Pulmonary artery endothelial cell (primary cell): ENCODE measurements at places on chromosomes 5 and 9.

DNA sequence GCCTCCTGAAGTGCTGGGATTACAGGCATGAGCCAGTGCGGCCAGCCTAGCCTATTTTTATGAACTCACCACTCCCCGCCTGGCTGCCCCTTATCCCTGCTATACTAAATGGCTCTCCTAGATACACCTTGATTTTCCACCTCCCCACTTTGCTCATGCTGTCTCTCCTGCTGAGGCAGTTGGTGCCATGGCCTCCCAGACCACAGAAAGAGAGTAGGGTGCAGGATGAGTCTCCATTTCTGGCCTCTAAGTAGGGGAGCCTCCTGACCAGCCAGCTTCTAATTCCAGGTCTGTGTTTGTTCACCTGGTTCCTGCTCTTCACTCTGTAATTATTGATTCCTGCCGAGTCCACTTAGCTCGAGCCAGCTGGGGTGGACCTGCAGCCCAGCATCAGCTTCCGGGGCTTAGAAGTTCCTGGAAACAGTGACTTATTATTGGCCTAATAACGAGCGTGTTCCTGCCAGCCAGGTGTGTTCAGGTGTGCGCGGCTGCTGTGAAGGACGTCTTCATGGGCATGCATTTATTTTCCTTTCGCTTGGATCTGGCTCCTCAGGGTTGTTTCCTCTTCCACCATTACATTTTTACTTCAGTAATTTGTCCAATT lies 34.0 kb downstream of the ZNF618 start:
- DNase-seq: no peak

DNA sequence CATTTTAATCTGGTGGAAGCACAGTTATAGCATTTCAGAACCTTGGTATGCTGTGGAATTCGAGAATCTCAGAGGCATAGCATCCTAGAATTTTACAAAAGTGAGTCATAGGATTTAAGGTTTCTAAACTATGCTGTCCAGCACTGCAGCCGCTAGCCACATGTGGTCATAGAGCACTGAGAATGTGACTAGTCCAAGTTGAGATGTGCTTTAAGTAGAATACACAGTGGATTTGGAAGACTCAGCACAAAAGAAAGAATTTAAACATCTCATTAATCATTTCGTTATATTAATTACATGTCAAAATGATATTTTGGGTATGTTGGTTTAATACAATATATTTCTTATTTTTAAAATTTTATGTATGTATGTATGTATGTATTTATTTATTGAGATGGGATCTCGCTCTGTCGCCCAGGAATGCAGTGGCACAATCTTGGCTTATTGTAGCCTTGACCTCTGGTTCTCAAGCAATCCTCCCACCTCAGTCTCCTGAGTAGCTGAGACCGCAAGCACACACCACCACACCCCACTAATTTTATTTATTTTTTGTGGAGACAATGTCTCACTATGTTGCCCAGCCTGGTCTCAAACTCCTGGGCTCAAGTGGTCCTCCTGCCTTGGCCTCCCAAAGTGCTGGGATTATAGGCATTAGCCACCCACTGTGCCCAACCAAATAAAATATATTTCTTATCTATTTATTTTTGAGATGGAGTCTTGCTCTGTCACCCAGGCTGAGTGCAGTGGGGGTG lies 20.4 kb upstream of the RPS14 start:
- peak; percentile 41 for DNase-seq

DNA sequence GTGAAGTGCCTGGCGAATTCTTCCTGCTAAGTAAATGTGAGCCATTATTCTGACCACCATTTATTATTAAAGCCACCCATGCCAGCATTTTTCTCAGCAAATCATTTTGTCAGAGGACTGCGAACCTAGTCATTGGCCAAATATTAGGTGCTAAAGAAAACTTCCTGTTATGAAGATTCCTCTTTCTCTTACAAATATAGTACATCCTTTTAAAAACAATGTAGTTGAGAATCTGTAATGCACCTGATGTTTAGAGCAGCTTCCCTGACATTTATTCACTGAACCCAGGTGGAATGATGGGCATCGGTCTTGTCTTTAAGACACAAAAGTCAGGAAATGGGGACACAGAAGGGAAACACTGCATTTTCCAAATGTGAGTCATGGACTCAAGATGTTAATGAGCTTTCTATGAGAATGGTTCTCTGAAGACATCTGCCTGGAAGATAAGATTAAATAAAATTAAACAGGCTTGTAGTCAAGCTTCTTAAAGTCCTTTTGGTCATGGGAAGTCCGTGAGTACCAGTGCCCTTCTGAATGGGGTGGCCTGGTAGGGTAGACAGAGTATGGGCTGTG lies 290.6 kb downstream of the FBXL7 start:
- DNase-seq: no peak

- no peak for DNase-seq
These were observed 30.6 kb upstream of the IL33 start for GRCh38 chr9:6184749-6185645.

DNA sequence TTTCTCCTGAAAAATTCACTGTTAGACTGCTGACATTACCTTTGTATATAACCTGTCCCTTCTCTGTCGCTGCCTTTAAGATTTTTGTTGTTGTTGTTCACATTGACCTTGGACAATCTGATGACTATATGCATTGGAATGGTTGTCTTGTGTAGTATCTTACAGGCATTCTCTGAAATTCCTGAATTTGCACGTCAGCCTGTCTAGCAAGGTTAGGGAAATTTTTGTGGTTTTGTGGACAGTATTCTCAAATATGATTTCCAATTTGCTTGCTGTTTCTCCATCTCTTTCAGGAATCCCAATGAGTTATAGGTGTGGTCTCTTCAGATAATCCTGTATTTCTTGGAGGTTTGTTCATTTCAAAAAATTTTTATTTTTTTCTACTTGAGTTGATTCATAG lies 140.8 kb downstream of the PRR16 start:
- DNase-seq: no peak

DNA sequence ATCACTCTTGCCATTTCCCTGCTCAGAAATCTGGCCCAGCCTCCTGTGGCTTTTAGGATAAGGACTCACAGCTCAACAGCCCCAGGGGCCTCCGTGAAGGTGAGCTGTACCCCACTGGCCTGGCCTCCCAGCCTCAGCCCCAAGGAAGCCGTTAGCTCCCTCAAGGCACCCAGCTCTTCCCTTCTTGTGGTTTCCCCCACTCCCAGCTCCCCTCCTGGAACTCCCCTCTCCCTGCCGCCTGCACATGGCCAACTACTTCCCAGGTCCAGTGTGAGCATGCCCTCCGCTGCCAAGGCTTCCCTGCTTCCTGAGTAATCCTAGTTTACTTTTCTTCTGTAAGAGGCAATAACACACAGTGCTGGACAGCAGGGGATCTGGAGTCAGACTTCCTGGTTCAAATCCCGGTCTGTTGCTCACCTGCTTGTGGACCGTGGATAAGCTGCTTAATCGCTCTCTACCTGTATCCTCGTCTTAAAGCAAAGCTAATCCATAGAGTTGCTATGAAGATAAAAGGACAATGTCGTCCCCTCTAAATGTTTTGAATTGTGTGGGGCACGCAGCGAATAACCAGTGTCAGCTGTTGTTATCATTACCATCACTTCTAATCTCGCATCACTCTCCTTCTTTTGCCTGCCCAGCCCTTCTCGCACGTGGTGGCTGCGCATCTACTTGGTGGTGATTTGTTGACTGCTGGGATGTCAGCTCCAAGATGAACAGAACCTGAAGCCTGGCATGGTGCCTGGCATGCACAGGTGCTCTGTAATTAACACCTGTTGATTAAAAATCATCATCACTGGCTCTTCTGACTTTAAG lies 86.6 kb downstream of the C5orf15 start:
- no peak for DNase-seq

DNA sequence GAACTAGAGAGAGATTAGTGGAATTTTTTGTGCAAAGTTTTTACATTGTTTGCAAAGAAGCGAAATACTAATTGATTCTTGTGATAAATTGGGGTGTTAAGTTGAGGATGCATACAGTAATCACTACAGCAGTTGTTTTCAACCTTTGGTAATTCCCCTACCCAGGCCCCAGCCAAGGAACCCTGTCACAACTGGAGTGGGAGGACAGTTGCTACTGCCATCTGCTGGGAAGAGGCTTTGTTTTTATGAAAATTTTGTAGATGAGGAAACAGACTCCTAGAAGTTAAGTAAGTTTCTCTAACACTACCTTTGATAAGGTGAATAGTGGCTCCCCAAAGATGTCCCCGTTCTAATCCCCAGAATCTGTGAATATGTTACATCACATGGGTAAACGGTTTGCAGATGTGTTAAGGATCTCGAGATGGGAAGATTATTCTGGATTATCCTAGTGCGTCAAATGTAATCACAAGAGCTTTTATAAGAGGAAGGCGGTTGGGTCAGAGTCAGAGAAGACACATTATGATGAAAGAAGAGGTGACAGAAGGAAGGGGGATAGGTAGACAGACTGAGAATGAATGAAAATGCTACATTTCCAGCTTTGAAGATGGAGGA lies 34.0 kb upstream of the PPP1R2B start:
- no peak for DNase-seq

DNA sequence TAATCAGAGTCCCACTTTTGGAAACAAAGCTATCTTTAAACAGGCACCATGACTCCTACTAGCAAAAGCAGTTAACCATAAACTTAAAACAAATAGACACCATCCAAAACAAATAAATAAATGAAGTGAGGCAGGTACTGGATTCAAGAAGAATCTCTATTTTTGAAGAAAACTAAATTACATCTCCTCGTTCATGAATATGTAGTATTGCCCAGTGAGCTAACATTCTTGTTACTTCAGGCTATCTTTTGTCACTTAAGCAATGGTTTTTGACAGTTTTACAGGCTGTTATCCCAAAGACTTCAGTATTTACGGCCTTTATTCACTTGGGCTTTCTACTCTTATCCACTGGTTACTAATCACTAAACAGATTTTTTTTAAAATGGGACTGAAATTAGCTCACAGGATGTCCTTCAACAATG lies 242.5 kb downstream of the MLLT3 start:
- no peak for DNase-seq

DNA sequence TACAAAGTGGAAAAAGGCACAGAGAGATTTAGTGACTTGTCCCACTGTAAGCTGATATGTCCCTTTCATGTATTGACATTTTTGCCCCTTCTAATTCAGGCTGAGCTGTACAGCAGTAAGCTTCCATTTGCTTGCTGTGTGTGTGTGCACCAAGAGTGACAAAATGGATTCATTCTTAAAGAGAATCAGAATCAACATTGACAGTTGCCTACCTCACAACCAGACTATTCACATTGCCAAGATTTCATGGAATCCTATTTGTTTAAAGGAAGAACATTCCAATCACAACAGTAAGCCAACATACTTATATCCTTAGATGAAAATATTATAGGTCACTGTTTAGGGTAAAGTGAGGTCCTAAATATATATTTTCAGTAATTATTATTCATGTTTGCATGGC lies 102.6 kb downstream of the TMEM232 start:
- no peak for DNase-seq

- DNase-seq: no peak
These were observed 18.5 kb downstream of the ATOX1 start for GRCh38 chr5:151739939-151740335.

GRCh38 chr5:88820581-88820980 lies 62.4 kb downstream of the MEF2C start:
- DNase-seq: no peak

DNA sequence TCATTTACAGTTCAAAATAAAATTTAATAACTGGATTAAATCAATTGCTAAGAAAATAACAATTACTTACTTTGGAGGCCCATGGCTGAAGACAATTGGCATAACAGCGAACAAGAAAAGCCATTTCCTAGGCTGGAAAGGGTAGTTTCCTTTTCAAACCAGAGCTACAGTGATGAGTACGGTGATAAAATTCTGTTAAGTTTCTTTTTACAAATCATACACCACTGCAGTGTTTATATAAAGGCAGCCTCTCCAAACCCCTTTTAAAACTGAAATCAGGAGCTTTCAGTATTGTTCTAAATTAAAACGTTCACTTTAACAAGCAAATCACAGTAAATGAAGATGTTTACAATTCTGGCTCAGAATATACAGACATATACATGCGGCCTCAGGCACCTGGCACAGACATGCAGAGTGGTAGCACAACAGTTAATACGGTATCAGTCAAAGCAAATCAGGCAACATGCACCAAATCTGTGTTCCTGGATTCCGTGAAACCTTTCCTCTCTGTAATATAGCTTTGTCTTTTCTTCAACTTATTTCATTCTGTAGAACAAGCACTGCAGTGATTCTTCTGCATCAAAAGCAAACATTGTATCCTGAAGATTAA lies 102.9 kb downstream of the RAPGEF6 start:
- DNase-seq: no peak

- DNase-seq: no peak
These were observed 23.1 kb downstream of the RNF180 start for GRCh38 chr5:64188776-64189175.

DNA sequence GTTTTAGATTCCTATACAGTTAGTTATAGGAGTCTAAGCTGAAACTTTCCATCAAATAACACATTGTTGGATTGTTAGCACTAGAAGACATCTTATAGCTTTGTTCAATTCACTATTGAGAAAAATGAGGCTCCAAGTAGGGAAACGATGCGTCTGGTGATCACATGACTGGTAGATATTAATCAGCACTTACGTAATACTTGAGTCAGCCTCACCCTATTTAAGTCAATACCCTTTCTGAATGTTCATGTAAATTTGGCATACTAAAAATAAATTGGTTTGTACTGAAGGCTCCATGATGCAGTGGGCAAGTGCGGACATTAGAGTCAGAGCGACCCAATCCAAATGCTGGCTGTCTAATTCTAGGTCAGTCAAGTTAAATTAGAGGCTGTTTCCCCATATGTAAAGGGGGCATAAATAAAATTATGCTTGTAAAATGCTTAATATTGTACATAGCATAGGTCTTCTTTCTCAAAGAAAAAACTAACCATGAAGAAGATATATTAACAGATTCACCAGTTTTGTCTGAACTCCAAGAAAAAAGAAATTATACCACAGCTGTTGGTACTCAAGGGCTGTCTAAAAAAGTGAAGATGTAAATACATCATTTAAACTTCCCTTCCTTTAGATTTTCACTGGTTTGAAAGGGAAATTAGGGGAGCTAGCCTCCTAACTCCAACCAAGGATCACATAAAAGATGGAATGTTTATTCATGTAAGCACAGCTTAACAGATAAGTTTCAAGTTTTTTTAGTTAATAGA lies 406.6 kb upstream of the TLE4 start:
- no peak for DNase-seq

DNA sequence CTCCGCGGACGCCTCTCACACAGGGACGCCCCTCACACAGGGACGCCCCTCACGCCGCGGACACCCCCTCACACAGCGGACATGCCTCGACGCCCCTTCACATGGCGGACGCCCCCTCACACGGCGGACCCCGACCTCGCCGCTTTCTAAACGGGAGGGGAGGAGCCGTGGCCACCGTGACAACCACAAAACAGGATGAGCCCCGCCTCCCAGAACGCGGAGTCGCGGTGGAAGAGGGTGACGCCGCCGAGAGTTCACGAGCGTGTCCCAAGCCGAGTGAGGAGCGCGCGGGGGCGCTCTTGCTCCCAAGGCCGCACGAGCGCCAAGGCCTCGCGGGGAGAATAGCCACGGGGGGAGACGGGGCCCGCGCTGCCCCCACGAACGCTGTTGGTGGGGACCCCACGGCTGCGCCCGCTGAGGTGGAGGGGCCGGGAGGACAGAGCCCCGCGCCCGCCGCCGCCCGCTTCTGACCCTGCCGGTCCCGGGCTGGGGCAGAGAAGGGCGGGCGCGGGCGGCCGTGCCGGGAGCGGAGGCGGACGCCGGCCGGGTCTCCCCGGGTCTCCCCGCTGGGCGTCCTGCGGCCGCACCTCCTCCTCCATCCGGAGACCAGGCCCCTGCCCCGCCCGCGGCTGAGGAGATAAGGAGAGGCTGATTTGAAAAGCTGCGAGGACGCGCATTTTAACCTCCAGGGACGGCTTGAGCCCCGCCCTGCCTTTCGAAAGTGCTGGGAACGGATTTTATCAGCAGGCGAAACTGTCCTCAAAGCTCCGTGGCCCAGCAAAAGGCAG lies 3.9 kb upstream of the NKD2 start:
- DNase-seq: no peak
